Large intestine (tissue), 12 donors: ENCODE measurements at places on chromosomes 12 and 14.

DNA sequence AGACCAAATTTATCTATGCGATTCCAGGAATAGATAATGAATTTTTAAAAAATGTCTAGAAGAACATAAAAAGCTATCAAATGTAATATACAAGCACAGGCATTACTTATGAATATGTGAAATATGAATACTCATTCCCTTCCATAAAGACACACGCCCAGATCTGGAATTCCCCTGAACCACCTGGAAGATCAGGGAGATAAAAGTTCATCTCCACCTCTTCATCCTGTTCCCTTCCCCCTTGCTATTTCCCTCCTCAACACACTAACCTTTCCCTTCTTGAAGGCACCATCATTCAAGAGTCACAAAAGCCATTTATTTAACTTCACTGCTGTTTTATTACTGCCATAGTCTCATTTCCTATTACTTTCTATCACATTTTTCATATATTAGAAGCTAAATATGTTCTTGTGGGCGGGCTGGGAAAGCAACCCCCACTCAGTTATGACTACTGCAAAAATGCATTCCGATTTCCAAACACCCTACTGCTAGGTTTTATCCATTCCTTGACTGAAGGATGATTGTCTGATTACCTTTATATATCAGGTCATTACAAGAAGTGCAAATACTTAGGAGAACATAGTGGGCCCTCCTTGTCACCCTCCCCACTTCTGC, 16.1 kb downstream of the FGD6 start:
- no peak for DNase-seq

DNA sequence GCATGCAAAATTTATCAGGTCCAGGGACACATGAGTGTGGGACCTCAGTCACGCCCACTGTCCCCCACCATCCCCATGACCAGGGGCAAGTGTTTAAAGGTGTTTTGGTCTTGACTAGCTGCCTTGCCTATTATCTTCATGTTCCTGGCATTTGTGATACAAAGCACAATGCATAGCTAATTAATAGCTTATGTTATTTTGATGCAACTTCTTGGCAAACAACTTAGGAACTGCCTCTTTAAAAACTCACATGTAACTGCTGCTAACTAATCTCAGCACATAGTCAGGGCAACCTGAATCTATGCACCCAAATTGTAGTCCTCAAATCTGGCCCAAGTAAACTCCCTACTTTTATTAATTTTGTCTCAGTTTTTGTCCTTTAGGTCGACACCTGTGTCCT, 7.4 kb upstream of the OR6J1 start:
- no peak for DNase-seq

- DNase-seq, result no peak
Observed at GRCh38 chr14:87878959-87879358, 114.0 kb downstream of the GALC start.

GRCh38 chr14:57243320-57243719, 25.4 kb downstream of the EXOC5 start:
- DNase-seq, result no peak

DNA sequence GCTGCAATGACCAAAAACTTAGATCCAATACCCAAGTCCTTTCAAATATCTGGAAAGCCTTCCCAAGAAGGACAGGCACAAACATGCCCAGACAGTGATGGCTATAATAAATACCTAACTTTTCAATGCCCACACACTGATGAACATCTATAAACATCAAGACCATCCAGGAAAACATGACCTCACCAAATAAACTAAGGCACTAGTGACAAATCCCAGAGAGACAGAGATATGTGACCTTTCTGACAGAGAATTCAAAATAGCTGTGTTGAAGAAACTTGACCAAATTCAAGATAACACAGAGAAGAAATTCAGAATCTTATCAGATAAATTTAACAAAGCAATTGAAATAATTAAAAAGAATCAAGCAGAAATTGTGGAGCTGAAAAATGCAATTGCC, 38.7 kb upstream of the INSM2 start:
- no peak for DNase-seq

GRCh38 chr12:41013881-41014642, 174.1 kb upstream of the PDZRN4 start:
- no peak for DNase-seq

DNA sequence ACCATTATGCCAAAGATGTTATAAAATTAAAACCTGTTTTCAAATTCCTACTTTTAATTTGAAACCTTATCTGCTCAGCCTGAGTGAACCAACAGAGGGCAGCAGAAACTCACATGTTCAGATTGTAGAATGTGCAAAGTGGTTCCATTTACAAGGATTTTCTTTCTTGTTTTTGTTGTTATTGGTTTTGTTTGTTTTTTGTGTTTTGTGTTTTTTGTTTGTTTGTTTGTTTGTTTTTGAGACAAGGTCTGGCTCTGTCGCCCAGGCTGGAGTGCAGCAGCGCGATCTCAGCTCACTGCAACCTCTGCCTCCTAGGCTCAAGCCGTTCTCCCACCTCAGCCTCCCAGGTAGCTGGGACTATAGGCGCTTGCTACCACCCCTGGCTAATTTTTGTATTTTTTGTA, 22.8 kb upstream of the GARIN2 start:
- DNase-seq, result no peak

DNA sequence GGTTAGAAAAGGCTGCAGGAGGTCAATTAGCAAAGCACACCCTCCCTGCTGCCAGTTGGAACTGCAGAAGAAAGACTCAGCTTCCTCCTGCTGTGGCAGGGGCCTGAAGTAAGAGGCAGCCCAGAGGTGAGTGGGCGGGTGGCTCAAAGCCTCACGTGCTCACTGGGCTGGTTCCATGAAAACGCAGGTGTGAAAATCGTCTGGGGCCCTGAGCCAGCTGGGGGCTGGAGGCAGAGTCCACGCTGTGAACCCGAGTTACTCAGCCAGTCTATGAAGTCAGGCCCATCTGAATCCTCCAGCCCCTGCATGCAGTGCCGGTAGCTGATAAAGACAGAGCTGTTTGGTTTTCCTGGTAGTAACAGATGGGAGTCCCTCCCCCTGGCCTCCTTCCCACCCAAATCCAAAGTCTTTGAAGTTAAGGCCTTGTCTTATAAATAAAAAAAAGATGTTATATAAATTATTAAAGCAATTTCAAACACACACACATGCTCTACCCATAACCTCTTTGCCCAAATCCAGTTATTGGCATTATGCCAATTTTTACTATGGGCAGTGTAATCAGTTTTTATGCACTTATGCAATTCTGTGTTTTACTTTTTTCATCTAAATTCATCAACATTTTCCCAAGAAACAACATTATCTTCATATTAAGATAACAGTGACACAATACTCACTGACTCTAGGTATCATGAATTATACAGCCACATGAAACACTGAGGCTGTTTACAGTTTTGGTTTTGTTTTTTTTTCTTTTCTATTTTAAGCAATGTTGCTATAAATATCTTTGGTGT, 57.9 kb upstream of the PNMA1 start:
- peak; percentile 97 for DNase-seq

DNA sequence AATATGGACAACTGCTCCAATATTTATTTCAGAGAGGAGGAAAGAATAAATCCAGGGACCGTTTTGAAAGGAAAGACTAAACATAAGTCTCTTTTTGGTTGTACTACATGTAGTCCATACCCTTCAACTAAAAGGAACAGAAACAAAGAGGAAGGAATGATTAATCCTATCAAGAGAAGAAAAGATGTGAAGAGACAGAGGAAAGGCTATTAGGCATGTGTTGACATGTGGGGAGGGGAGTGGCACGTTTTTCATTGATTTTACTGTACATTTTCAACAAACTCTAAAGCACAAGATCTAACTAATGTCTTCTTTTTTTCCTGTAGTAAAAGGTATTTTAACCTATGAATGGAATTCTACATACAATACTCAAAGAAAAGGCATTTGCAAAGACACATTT, 85.6 kb downstream of the NAV3 start:
- no peak for DNase-seq

- DNase-seq, result peak; percentile 40
Observed at GRCh38 chr12:5003025-5003666, 40.5 kb upstream of the KCNA5 start.

DNA sequence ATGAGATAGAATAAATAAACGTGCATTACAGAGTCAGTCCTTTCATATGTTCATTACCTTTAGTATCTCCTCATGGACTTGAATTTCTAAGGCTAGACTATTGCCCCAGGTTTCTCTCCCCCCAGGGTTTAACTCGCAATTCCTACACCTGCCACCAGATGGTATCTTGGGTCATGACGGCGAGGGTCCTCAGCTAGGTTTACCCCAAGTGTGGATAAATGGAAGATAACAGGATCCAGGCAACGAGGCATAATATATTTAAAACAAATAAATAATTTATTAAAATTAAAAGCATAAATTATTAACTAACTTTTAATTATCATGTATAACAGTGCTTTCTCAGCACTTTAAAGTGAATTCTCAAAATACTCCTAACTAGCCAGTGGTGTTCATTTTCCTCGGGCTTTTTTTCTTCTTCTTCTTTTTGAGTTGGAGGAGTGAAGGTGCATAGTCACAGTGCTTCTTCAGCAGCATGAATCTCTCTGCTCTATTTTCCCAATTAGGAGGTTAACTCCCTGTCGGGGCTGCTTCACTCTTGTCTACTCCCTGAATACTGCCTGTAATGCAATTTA, 243.5 kb upstream of the CAND1 start:
- peak; percentile 23 for DNase-seq

DNA sequence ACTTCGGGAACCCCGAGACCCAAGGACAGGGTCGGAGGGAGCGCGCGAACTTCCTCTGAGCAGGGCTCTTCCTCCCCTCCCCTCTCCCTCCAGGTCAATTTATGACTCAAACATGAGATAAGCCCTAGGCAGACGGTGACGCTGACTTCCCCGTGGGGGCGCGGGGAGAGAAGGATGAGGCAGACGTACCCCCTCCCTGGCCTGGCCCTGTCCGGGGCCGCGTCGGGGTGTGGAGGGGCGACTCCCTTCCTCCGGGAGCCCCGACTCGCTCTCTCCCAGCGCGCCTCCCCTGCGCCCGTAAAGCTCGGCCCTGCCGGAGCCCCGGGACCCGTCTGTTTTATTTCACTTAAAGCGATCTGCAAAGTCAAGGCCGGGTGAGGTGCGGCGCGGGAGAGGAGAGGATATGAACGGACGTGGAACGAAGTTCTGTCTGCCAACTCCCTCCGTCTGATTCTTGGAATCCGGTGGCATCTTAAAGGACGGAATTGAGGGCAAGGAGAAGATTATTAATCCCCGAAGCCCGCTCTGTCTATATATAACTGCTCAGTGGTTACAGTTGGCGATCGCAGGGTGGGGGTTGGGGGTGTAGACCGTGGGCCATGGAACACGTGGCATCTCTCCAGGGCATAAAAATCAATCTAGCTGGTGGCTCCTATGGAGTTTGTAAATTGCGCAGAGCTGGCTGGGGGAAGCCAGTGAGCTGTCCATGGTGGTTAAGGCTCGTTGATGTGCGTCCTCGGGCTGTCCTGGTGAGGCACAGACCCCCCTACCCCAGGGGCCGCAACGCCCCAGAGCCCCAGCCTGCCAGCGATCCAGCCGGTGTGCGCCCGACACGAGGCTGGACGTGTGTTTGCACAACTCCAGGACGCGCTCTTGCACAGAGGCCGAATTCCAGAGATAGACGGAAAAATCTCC, 2.9 kb upstream of the PTHLH start:
- peak; percentile 37 for DNase-seq

DNA sequence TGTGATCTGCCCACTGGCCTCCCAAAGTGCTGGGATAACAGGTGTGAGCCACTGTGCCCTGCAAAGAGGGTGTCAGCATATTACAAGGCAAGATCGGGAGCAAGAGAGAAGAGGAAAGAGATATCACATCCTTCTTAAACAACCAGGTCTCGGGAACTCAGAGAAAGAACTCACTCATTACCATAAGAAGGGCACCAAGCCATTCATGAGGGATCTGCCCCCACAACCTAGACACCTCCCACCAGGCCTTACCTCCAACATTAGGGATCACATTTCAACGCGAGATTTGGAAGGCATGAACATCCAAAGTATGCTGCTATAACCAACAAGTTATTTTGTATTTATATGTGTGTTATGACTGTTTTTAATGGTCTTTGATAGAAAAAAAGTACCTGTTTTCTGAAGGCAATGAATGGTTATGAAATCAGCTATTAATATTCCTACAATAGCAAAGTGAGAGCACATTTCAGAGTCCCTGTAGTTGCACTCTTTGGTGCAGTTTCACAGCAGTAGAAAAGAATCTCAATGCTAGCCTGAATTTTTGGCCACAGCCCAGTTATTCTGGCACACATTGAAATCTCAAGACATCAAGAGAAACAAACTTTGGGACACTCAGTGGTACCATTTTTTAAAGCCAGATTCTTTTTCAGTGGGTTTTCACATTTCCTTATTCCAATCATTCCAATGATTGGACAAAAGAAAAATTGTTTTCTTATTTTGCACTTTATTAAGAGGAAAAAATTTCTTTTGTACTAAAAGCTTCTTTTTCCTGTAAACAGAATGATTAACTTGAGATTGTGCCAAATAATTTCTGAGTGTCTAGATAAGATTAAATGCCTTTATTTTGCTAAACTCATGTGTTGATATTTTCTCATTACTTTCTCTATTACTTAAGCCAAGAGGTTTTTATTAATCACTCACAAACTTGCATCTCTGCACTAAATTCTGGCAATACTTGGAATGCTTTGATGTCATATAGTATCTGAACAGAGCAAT, 582.6 kb upstream of the ATP2B1 start:
- no peak for DNase-seq

DNA sequence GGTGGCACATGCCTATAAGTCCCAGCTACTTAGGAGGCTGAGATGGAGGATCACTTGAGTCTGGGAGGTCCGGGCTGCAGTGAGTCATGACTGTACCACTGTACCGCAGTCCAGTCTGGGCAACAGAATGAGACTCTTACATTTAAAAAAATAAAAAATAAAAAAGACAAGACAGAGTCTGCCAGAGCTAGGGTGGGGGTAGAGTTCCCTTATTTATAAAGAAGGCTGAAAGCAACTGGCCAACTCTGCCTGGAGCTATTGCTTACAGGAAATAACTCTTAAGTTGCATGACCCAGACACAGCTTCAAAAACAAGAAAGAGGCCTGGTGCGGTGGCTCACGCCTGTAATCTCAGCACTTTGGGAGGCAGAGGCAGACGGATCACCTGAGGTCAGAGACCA, 31.5 kb downstream of the NUMB start:
- DNase-seq, result no peak

GRCh38 chr12:15423629-15424028, 101.3 kb downstream of the PTPRO start:
- no peak for DNase-seq

GRCh38 chr14:59939828-59940227, 19.9 kb downstream of the LRRC9 start:
- no peak for DNase-seq

DNA sequence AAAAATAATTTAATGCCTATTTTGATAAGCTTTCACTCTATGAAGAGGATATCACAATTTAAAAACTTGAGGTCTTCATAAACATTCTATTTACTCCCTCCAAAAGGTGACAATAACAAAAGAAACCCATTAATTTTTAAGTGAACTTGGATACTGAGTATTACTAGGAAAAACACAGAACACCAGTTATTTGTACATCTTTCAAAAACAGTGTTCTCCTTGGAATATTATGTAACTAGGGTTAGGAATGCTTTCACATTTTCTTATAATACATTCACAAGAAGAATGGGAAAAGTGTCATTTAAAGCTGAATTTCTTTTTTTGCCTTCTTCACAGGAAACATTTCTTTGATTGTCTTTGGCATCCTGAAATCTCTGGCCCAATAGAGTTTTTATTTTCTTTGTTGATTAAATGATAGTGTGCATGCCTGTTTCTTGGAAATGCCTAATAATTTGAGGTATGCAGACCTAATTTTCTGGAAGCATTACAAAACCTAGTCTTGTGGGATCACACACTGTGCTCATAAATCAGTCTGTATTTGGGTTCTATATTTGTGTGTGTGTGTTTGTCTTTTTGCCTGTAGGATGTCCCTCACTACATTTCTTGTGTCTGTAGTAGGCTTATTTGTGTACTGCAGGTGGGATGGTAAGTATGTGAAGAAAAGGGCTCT, 76.5 kb downstream of the WNK1 start:
- no peak for DNase-seq
